Stimulated activated CD8-positive, alpha-beta memory T cell treated with anti-CD3 and anti-CD28 coated beads, Interleukin-7, amount 100 ng/mL, for 1 hour (primary cell): ENCODE measurements at places on chromosomes 5 and 9.

DNA sequence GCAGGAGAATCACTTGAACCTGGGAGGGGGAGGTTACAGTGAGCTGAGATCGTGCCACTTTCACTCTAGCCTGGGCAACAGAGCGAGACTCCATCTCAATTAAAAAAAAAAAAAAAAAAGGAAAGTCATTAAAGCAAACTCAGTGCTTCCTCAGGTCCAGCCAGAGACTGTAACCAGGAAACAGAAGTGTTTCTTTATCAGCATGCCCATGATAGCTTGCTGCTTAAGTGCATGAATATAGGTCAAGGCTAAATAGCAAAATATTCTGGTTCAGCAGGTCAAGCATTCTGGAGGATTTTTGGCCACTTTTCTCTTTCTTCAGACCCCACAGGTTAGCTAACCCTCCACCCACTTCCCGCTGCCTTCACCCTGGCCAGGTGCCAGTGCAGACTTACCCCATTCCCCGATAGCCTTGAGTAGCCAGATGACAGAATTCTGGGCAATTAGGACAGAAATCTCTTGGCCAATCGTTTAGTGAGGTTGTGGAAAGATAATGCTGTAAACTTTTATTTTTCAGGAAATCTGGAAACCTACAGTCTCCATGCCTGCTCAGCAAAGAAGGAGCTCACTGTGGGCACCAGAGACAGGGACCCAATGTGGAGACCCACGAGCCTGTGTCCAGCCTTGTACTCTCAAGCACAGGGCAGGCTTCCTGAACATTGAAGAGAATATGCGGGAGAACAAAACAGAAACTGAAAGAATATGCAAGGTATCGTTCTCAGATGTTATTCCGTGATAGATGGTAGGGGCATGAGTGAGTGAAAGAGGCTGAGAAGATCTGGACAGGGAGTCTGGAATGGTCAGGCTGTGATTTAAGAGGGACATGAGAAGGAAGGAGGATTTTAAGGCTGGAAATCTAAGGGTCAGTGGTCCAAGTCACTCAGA is 4.2 kb upstream of the UGT3A2 start:
- DNase-seq = no peak

DNA sequence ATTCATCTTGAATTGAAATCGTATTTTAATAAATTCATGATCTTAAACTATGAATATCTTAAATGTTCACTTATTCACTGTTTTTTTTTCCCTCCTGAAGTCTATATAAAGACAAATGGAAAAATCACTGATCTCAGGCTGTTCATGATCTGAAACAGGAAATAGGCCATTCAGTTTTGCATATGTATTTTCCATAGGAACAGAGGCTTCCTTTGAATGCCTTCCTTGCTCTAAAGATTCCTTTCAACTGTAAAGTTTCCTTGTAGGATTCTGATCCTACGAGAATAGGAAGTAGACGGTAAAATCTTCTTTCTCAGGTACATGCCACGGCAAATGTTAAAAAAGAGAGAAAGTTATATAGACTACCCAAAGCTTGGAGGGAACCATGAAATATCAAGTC is 194.4 kb upstream of the PPP1R2B start:
- DNase-seq = no peak

GRCh38 chr9:76358628-76359280 is 35.5 kb downstream of the RFK start:
- DNase-seq = no peak

DNA sequence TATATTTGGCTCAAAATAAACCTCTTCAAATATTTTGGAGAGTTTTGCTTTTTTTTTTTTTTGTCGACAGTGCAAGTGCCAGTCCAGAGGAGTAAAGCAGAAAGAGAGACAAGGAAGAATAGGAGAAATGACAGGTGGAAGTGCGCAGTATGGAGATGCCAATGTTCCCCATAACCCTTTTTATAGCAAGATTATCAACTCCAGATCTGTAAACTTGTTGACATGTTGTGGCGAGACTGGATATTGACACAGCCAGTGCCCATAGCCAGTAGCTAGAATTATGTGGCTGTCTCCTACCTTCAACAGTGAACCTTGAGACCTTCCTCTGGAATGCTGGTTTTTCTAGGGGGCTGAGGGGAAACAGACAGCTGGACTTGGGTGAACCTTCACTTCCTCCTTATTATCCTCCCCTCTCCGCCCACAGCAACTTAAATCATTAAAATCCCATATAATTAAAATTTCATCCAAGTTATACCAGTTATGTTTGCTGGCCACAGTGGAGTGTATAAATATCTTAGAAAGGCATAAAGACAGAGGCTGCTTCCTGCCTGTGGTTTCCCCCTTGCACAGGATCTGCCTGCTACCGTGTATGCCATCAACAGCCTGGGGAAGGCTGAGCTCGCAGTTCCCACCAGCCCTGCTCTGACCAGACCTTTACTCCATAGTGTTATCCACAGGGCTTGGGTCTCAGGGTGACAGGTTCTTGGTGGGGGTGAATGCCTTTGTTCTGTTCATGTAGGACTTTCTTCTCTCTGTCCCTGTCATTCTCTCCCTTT is 112.3 kb upstream of the ANKH start:
- DNase-seq = no peak

GRCh38 chr5:62143268-62144229 is 162.5 kb upstream of the KIF2A start:
- no peak for DNase-seq

- DNase-seq = no peak
Measured at GRCh38 chr5:132762246-132763000, 14.6 kb downstream of the SEPTIN8 start.

- no peak for DNase-seq
Measured at GRCh38 chr9:36969216-36969771, 64.8 kb downstream of the PAX5 start.
